Thyroid gland (tissue), 4 donors: ENCODE measurements at places on chromosomes 2 and 18.

- no peak for DNase-seq
- no peak overlapping the region for H3K4me3 ChIP-seq
- no peaks in the 10 kb centered on the region for H3K36me3 ChIP-seq
- H3K27me3 ChIP-seq = no peaks in the 10 kb centered on the region
- no peak overlapping the region for H3K27ac ChIP-seq
Observed at GRCh38 chr2:15271276-15271675, 289.9 kb downstream of the NBAS start.

- no peaks in the 10 kb centered on the region for H3K36me3 ChIP-seq
- no peak for DNase-seq
- no peaks in the 10 kb centered on the region for H3K4me1 ChIP-seq
- H3K4me3 ChIP-seq = no peak overlapping the region
- no peaks in the 10 kb centered on the region for H3K27me3 ChIP-seq
Observed at GRCh38 chr2:22359071-22359672, 1025.8 kb upstream of the KLHL29 start.

- no peak for DNase-seq
- no peaks in the 10 kb centered on the region for H3K4me1 ChIP-seq
- no peaks in the 10 kb centered on the region for H3K36me3 ChIP-seq
- H3K4me3 ChIP-seq = no peak overlapping the region
Observed at GRCh38 chr18:56977309-56977708, 169.6 kb upstream of the BOD1L2 start.

DNA sequence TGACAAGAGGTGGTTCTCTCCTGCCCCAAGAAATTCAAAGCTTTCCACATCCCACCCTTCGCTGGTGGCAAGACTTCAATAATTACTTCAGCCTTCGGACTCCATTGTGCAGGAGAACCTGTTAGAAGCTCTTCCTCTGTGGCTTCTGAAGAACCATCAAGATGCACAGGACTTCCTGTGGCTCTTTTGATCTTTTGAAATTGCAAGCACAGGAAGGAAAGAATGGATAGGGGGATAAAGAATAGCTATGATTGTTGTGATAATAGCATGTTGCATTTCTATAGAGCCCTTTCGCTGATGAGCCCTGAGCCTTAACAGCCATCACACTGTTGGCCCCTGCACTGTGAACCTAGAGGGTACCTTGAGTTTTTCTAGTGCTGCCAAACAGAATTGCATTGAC is 7.4 kb downstream of the EPAS1 start:
- no peak for DNase-seq
- H3K4me1 ChIP-seq = peaks cover 55% of the 10 kb centered on the region
- H3K36me3 ChIP-seq = no peaks in the 10 kb centered on the region
- no peak overlapping the region for H3K27ac ChIP-seq

DNA sequence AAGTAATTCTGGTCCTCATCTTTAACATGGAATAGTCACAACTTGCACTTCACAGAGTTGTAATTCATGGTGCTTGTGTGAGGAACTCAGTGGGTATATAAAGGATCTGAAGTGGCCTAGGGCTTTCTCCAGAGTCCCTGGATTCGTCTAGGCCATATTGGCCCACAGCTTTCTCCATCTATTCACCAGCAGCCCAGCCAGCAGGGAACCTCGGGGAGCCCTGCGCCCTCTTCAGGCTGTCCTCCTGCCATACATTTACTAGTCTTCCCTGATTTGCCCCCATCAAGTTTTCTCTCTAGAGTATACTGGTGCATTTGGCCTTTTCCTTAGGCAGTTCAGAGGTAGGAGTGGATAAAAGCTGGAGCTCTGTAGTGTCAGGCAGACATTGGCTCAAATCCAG is 278.3 kb downstream of the MYCN start:
- H3K4me1 ChIP-seq = no peaks in the 10 kb centered on the region
- H3K27ac ChIP-seq = no peak overlapping the region
- no peaks in the 10 kb centered on the region for H3K27me3 ChIP-seq
- H3K4me3 ChIP-seq = no peak overlapping the region
- DNase-seq = peak; percentile 57

DNA sequence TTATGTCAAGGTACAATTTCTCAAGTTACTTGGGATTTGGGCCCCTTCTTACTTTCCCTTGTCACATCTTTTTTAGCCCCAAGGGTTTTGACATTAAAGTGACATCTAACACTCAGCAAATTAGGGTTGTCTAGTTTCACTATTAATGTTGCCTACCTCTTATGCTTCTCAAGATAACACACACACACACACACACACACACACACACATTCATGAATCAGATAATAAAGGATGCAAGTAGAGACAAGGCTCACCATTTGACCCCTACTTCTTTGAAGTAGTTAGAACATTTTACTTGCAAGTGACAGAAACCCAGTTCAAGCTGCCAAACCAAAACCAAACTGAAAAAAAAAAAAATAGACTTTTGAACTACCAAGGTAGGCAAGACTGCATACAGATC is 138.8 kb downstream of the TRIB2 start:
- no peaks in the 10 kb centered on the region for H3K27me3 ChIP-seq
- H3K27ac ChIP-seq = no peak overlapping the region
- no peaks in the 10 kb centered on the region for H3K36me3 ChIP-seq
- H3K4me1 ChIP-seq = no peaks in the 10 kb centered on the region
- no peak overlapping the region for H3K4me3 ChIP-seq

- peaks cover 17% of the 10 kb centered on the region for H3K4me1 ChIP-seq
- H3K27ac ChIP-seq = no peak overlapping the region
- no peak overlapping the region for H3K4me3 ChIP-seq
- no peak for DNase-seq
- no peaks in the 10 kb centered on the region for H3K27me3 ChIP-seq
- H3K36me3 ChIP-seq = no peaks in the 10 kb centered on the region
Observed at GRCh38 chr2:240280621-240281020, 140.2 kb upstream of the OTOS start.

- no peaks in the 10 kb centered on the region for H3K36me3 ChIP-seq
- H3K27ac ChIP-seq = no peak overlapping the region
- H3K4me3 ChIP-seq = no peak overlapping the region
- no peaks in the 10 kb centered on the region for H3K27me3 ChIP-seq
Observed at GRCh38 chr2:39781697-39782096, 2.6 kb upstream of the THUMPD2 start.

GRCh38 chr2:205768341-205768740 is 86.0 kb downstream of the NRP2 start:
- H3K36me3 ChIP-seq = no peaks in the 10 kb centered on the region
- DNase-seq = peak; percentile 86
- no peaks in the 10 kb centered on the region for H3K27me3 ChIP-seq
- H3K27ac ChIP-seq = no peak overlapping the region
- H3K4me3 ChIP-seq = no peak overlapping the region

GRCh38 chr18:25352629-25353005 is 651 bp upstream of the ZNF521 start:
- H3K4me3 ChIP-seq = no peak overlapping the region
- DNase-seq = peak; percentile 18
- no peaks in the 10 kb centered on the region for H3K36me3 ChIP-seq
- peaks cover 2% of the 10 kb centered on the region for H3K4me1 ChIP-seq
- no peak overlapping the region for H3K27ac ChIP-seq
- H3K27me3 ChIP-seq = no peaks in the 10 kb centered on the region

DNA sequence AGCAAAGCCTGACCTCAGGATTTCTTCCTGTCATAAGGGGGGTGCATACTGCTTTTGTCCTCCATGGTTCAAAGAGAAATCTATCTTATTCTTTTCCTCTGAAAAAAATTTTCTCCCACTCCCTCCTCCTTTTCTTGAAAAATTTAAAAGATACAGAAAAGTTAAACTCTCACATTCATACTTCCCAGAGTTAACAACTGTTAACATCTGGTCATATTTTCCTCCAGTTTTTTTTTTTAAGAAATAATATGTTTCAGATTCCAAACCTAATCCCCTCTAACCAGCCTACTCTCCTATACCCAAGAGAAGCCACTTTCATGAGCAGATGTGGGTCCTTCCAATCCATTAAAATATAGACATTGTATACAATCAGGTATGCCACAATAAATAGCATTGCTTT is 378.9 kb upstream of the HNRNPA3 start:
- H3K36me3 ChIP-seq = no peaks in the 10 kb centered on the region
- no peak overlapping the region for H3K4me3 ChIP-seq
- no peak for DNase-seq

- H3K27ac ChIP-seq = no peak overlapping the region
- no peaks in the 10 kb centered on the region for H3K36me3 ChIP-seq
- H3K4me3 ChIP-seq = no peak overlapping the region
- no peaks in the 10 kb centered on the region for H3K27me3 ChIP-seq
Observed at GRCh38 chr2:104595576-104595975, 258.3 kb upstream of the POU3F3 start.

DNA sequence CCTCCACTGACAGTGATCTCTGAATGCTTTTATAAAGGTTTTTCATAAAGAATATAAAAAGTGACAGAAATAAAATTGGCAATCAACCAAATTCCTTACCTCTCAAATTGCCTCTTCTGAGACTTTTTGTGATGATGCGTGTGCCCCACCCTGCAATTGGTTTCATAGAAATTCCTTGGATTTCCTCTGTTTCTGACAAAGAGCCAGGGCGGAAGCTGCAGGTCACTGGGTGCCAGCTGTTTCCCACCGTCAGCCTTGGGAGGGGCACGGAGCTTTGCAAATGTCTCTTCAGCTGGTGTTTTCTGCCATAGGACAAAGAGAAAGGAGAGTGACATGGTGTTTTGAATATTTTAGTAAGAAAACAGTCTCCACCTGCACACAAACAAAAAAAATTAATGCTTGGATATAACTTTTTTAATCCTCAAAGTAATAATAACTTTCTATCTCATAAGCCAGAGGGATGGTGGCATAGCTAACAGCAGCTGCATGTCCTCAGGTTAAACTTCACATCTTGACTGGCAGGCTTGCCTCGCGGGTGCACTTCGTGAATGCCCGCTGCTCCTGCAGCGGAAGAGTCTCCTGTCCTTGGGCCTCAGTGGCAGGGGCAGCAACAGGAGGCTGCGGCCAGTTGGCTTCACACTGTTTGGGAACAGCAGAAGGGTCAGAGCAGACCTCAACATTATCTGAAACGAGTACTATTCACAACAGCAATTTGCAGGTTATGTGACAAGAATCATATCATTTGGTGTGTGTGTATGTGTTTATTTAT is 24.7 kb downstream of the AGAP1 start:
- DNase-seq = no peak

- H3K4me1 ChIP-seq = peaks cover 10% of the 10 kb centered on the region
- no peak overlapping the region for H3K4me3 ChIP-seq
- H3K36me3 ChIP-seq = no peaks in the 10 kb centered on the region
Observed at GRCh38 chr2:102331311-102331980, 20.1 kb downstream of the IL1RL1 start.

DNA sequence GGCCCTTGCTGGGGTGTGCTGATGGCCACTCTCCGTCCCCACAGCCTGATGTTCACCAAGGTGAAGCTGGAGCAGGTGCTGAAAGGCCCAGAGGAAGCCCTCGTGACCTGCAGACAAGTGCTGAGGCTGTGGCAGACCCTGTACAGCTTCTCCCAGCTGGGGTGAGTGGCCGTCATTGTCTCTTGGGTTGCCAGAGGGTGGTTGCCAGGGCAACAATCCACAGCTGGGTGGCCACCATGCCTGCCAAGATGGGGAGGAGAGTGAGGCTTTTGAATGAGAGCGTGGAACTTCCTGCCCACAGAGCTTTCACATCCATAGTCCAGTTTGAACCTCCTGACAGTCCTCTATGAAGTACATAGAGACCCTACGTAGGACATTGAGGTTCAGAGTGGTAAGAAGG is 108.8 kb downstream of the STPG4 start:
- H3K27me3 ChIP-seq = no peaks in the 10 kb centered on the region
- DNase-seq = no peak
- peaks cover 9% of the 10 kb centered on the region for H3K36me3 ChIP-seq
- H3K27ac ChIP-seq = no peak overlapping the region
- H3K4me1 ChIP-seq = peaks cover 32% of the 10 kb centered on the region

DNA sequence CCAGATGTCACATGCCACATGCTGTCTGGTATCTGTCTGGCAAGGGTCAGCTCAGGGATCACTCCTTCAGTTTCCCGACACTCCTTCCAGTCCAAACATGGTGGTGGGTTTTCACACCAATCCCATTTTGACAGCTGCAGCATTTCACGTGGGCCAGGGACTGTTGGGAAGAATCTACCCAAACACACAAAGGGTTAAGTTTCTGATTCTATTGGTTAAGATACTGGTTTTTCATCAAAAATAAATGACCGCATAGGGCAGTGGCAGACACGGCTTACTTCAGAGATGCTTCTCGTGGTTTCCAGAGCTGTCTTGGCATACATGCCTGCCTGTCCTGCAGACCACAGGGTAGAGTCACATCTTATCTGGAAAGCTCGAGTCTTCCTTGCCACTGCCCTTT is 79.7 kb downstream of the PSMG2 start:
- no peak for DNase-seq
- H3K4me1 ChIP-seq = no peaks in the 10 kb centered on the region
- H3K27ac ChIP-seq = no peak overlapping the region
- H3K4me3 ChIP-seq = no peak overlapping the region
- H3K27me3 ChIP-seq = no peaks in the 10 kb centered on the region
- no peaks in the 10 kb centered on the region for H3K36me3 ChIP-seq

- no peak overlapping the region for H3K4me3 ChIP-seq
- no peak for DNase-seq
- H3K36me3 ChIP-seq = no peaks in the 10 kb centered on the region
Observed at GRCh38 chr2:47493317-47494035, 90.5 kb downstream of the MSH2 start.

DNA sequence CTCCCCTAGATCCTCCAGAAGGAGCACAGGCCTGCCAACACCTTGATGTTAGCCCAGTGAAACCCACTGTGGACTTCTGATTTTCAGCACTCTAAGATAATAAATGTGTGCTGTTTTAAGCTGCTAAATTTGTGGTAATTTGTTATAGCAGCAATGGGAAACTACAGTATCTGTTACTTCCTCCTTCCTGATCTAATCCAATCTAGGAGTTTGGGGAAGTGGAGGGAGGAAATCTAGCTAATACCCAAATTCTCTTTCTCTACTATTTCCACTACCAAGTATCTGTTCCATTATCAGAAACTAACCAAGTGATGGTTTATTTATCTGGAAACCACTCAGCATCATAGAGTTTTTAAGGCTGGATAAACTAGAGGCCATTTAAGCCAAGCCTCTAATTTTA is 64.9 kb downstream of the AFF3 start:
- no peaks in the 10 kb centered on the region for H3K36me3 ChIP-seq
- no peaks in the 10 kb centered on the region for H3K4me1 ChIP-seq
- H3K4me3 ChIP-seq = no peak overlapping the region
- H3K27ac ChIP-seq = no peak overlapping the region

DNA sequence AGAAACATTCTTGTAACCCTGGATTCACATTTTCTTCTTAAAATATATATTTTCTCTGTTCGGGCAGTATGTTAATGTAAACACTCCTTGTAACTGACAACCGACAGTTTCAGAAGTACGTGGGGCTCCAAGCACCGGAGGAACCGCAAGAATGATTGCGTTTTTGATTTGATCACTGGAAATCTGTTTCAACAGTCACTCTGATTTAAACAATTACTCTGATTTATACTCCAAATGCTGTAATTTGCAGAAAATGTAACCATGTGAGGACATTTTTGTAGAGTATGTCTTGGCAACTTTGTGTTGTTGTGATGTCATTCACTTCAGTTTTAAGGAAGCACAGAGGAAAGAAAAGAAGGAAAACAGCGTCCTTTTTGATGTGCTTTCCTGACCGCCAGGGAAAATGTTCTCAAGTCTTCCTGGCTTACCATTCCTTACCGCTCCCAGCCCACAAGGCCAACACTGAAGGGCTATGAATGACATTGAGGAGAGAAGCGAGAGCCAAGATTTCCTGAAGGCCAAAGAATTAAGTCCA is 77.7 kb downstream of the APOB start:
- no peaks in the 10 kb centered on the region for H3K27me3 ChIP-seq
- no peak for DNase-seq
- no peaks in the 10 kb centered on the region for H3K4me1 ChIP-seq
- H3K4me3 ChIP-seq = no peak overlapping the region

GRCh38 chr2:70089220-70089982 is 2.1 kb downstream of the PCBP1 start:
- DNase-seq = peak; percentile 40
- H3K27ac ChIP-seq = peak overlapping the region; percentile 73
- peaks cover 26% of the 10 kb centered on the region for H3K4me1 ChIP-seq
- peak overlapping the region; percentile 96 for H3K4me3 ChIP-seq
- H3K36me3 ChIP-seq = peaks cover 11% of the 10 kb centered on the region
